ENCODE measurements at places on chromosomes 4 and X. TPM values are rescaled to one million over a fixed set of nuclear protein-coding genes. Genes with fewer than 3 reads are reported as not detected.

RENBP gene
- 18.8 TPM for total RNA-seq

KLF3 gene
- total RNA-seq: 44.1 TPM

REELD1 gene
- 0.55 TPM for total RNA-seq

GPC4 gene
- total RNA-seq: not detected

HNRNPDL gene
- total RNA-seq: 331 TPM

ACE2 gene
- not detected for total RNA-seq

FRMPD4 gene
- total RNA-seq: not detected

L1CAM gene
- 4.5 TPM for total RNA-seq

INPP4B gene
- 35.4 TPM for total RNA-seq

NOX1 gene
- not detected for total RNA-seq

HPGDS gene
- not detected for total RNA-seq

GPRASP2 gene
- 0.89 TPM for total RNA-seq

SCRG1 gene
- total RNA-seq: not detected

ANOS1 gene
- not detected for total RNA-seq

ZC4H2 gene
- total RNA-seq: 17.3 TPM

PPP1R2C gene
- not detected for total RNA-seq

PAGE2B gene
- 0.77 TPM for total RNA-seq

DGKK gene
- not detected for total RNA-seq

CXXC4 gene
- 0.11 TPM for total RNA-seq

KLHL4 gene
- 0.11 TPM for total RNA-seq

EDA2R gene
- total RNA-seq: 2.6 TPM

CCSER1 gene
- total RNA-seq: 0.64 TPM

FRG2 gene
- not detected for total RNA-seq

VCX2 gene
- not detected for total RNA-seq

DRD5 gene
- not detected for total RNA-seq

GLRA3 gene
- not detected for total RNA-seq

SGMS2 gene
- total RNA-seq: not detected

ZNF185 gene
- 1.9 TPM for total RNA-seq

CNGA1 gene
- not detected for total RNA-seq

GLRA2 gene
- total RNA-seq: not detected

IL21 gene
- not detected for total RNA-seq

FHIP1A gene
- total RNA-seq: 0.45 TPM

HOPX gene
- total RNA-seq: 22.1 TPM

BEX2 gene
- total RNA-seq: 15.7 TPM

DCX gene
- not detected for total RNA-seq

FBXL5 gene
- total RNA-seq: 48.7 TPM

SMIM43 gene
- not detected for total RNA-seq

USP26 gene
- not detected for total RNA-seq

FAM47B gene
- not detected for total RNA-seq

NUDT10 gene
- total RNA-seq: 1.2 TPM

WWC2 gene
- total RNA-seq: 1.2 TPM

CLGN gene
- not detected for total RNA-seq

All from activated naive CD8-positive, alpha-beta T cell treated with anti-CD3 and anti-CD28 coated beads, Interleukin-2, amount 10 ng/mL, durations not matched to agents 7 days and 5 days (primary cell).